NCI-H1436 treated with DMSO at 0.1 percent for 48 hours (cell line): ENCODE measurements at places on chromosomes 1 and 21.

- no peak for DNase-seq
These were observed 75.0 kb downstream of the ATP6V1G3 start for GRCh38 chr1:198465201-198466144.

DNA sequence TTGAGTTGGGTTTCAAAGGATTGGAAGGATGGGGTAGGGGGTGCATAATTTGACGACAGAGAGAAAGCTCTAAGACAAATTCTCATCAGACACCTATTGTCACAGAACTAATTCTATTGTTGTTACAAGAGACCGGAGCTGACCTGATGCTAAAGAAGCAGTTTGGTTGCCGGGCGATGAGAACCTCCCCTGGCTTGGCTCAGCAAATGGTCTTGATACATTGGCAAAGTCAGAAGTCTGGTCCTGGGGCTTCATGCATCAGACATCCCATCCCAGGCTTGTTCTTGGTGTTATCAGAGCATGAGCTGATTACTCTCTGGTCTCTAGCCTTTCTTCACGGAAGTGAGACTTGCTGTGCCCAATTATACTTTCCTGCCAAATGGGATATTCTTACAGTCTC is 15.4 kb downstream of the TRIM67 start:
- DNase-seq: no peak

DNA sequence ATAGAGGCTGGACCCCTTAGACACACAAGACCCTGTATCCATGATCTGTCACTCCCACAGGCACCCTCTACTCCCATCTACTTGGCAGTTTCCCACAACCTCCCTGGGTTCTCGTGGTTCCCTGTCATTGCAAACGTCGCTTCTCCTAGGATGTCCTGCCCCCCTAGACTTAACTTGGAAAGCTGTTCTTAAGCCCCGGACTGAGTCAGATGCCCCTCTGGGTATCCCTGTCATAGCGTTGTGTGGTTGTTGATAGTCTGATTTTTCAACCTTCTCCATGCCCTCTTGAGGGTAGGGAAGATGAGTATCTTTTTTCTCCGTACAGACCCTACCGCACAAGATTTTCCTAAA is 11.8 kb downstream of the RCC1 start:
- no peak for DNase-seq

GRCh38 chr1:180470031-180470430 is 32.3 kb downstream of the ACBD6 start:
- DNase-seq: no peak

DNA sequence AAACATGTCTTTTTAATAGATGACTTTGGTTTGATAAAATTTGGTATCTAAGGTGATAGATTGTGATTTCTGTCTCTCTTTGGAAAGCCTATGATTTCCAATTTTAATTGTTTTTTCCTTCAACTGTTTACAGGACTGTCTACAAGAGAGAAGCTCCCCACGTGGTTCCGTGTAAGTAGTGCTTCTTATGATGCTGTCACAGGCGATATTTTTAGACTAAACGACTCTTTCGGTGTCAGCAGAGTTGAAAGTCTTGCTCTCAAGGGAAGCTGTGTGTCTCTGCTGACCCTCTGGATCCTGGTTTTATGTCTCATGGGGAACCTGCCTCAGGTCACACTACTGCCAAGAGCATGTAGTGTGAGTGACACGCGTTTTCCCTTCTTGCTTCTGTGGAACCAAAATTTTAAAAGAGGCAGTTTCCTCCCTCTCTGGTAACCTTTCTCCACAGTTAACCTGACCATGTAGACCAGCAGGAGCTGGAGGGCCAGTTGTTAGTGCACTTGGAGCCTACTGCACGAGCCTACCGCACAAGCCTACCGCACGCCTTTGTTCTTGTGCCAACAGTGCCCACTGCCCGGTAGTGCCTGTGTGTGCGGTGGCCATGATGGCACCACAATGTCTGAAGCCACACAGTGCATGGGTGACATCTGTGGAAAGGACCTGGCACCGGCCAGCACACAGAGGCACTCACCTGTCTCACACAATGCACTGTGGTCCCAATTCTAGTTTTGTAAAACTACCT is 91.9 kb downstream of the PCBP3 start:
- no peak for DNase-seq

- no peak for DNase-seq
These were observed 157.8 kb downstream of the PCBP3 start for GRCh38 chr21:45801129-45801964.

DNA sequence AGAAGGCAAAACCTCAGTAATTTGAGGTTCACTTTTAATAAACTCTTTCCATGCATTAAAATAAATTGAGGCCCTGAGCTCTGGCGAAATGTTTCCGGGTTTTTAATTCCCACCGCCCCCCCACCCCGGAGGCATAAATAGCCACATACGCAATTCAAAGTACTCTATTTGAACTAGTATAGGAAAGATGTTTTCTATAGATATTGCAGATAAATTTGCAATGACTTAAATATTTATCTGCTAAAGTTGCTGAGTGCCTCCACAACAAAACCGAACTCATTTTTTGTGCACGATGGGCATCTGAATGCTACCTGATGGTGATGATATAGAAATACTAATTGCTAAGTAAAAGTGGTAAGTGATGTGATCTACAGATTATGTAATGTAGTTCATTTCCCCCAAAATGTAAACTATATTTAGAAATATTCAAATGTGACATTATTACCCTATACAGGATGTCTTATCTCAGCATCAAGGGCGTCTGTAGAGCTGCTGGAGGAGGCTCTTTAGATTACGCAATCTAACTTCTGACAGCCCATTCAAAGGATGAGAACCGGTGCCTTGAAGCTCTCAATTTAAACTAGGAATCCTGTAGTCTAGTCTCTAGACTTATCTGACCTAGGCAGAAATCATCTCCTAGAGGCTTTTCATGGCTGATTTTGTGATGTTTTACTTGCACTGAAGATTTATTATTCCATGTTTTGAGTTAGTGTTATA is 8.5 kb downstream of the IRF2BP2 start:
- peak; percentile 64 for DNase-seq

DNA sequence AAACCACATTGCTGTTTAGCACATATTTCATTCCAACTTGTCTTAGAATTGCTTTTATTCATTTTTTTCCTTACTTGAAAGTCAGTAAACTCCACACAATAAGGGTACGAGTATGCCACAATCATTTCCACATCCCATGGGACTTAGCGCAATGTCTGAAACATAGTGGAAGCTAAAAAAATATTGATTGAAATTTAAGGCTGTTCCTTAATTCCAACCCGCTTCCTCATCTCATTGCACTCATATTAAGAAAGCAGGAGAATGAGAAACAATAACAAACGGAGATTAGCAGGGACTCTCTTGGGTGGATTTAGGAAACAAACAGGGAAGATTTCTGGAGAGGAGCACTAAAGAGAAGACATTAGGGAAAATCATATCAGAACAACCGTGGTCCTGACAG is 39.3 kb upstream of the RGS4 start:
- no peak for DNase-seq

DNA sequence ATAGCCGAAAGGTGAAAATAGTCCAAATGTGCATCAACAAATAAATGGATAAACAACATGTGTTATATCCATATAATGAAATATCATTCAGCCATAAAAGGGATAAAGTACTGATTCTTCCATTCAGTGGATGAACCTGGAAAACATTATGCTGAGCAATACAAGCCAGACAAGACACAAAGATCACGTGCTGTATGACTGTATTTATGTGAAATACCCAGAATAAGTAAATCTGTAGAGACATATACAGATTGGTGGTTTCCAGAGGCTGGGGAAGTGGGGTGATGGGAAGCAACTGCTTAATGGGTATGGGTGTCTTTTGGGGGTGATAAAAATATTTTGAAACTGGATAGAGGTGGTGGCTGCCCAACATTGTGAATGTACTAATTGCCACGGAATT is 13.3 kb upstream of the GSTM4 start:
- no peak for DNase-seq

GRCh38 chr1:44103270-44104131 is 15.1 kb upstream of the KLF17 start:
- no peak for DNase-seq

GRCh38 chr21:44356636-44357035 is 3.2 kb downstream of the TRPM2 start:
- no peak for DNase-seq

DNA sequence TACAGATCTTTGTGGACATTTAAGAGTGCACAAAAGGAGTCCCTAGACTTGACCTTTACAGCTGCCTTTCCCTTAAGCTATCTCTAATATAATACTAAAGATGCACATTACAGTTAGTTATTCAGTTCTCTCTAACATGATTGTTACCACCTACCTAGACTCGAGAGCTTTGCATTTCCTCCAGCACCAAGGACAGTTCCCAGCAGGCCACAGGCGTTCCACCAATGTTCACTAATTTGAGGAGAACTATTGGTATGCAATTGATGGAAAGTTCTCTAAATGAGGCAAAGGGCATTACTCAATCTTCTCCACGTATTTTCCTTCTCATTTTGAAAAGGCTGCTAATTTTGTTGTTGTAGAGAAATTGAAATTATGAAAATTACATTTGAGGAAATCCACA is 5.4 kb upstream of the NTNG1 start:
- no peak for DNase-seq

GRCh38 chr1:19209439-19209989 is 552 bp downstream of the UBR4 start:
- DNase-seq: no peak

- peak; percentile 57 for DNase-seq
These were observed 55.3 kb downstream of the APP start for GRCh38 chr21:26115305-26115704.

- no peak for DNase-seq
These were observed 39.8 kb upstream of the SRP9 start for GRCh38 chr1:225737866-225738265.

GRCh38 chr1:221067721-221068120 is 188.5 kb downstream of the HLX start:
- DNase-seq: no peak

GRCh38 chr1:178220094-178220493 is 126.2 kb downstream of the RASAL2 start:
- no peak for DNase-seq

GRCh38 chr1:61956784-61957183 is 214.5 kb downstream of the PATJ start:
- no peak for DNase-seq

GRCh38 chr1:226639631-226640061 is 91.1 kb downstream of the STUM start:
- DNase-seq: no peak

GRCh38 chr1:98054786-98055185 is 134.0 kb upstream of the DPYD start:
- no peak for DNase-seq

GRCh38 chr1:219310181-219310728 is 136.6 kb downstream of the LYPLAL1 start:
- DNase-seq: no peak

DNA sequence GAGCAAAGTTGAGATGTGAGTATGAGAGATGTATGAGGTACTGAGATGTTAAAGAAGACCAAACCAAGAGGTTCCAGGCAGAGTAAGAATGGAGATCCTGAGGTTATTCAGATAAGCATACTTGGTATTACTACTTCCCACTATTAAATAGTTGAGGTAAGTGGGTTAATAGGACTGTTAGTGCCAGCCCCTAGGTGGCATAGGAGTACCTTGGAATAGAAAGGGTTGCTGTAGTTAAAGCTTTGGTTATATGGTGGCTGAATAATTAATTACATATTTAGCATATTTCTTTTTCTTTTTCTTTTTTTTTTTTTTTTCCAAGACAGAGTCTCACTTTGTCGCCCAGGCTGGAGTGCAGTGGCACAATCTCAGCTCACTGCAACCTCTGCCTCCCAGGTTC is 397.9 kb upstream of the TMPRSS15 start:
- no peak for DNase-seq

- no peak for DNase-seq
These were observed 217.9 kb upstream of the NRIP1 start for GRCh38 chr21:15282665-15283064.

GRCh38 chr1:117586747-117587498 is 18.9 kb upstream of the TENT5C start:
- no peak for DNase-seq

DNA sequence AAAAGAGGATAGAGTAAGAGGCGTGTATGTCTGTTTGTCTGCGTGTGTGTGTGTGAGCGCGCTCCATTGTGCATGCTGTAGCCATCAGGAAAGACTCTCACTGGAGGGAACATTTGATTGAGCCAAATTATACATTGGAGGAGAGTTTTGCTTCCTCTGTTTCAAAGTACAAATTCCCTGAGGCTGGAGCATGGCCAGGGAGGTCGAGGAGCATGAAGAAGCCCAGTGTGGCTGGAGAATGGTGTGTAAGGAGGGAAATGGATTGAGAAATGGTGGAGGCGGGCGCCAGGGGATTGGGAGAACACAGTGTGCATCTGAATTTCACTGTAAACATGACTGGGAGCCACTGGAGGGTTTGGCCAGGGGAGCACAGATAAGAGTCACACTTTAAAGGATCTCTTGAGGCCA is 22.1 kb upstream of the EFNA1 start:
- no peak for DNase-seq

DNA sequence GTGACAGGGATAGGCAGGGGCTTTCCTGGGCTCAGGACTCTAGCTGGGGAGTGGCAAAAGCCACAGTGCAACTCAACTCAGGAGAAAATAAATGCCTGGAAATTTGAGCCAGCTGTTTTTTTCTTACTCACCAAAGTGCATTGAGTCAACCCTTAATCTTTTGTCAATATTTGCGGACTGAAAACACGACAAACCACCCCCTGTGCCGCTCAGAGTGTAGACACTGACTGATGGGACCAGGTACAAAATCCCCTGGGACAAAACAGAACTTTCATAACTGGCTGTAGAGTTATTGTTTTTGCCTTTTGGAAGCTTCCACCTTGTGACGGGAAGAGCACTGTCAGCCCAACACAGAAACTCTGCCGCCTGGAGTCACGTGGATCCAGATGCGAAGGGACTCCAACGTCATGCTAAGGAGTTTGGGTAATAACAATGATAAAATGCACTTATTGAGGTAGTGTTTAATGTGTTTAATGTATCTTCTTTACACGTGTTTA is 164.6 kb downstream of the PLPP3 start:
- DNase-seq: peak; percentile 25

DNA sequence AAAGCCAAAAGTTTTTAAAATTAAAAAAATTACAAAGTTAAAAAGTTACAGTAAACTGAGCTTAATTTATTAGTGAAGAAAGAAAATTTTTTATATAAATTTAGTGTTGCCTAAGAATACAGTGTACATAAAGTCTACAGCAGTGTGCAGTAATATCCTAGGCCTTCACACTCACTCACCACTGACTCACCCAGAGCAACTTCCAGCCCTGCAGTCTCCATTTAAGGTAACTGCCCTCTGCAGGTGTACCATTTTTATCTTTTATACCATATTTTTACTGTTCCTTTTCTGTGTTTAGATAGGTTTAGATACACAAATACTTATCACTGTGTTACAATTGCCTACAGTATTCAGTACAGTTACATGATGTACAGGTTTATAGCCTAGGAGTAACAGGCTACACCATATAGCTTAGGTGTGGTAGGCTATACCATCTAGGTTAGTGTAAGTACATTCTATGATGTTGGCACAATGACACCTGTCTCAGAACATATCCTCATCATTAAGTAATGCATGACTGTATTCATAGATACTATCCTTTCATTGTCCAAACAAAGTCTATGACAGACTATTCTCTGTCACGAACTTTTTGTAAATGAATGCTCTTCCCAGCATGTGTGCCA is 78.6 kb upstream of the PBX1 start:
- DNase-seq: no peak

- DNase-seq: peak; percentile 25
These were observed 243.0 kb downstream of the SLC45A1 start for GRCh38 chr1:8560611-8561544.

GRCh38 chr1:94799206-94799605 is 21.0 kb upstream of the SLC44A3 start:
- DNase-seq: no peak

- no peak for DNase-seq
These were observed 61.2 kb upstream of the TNR start for GRCh38 chr1:175804561-175804960.
